ENCODE measurements at places on chromosomes 11 and 22.

DNA sequence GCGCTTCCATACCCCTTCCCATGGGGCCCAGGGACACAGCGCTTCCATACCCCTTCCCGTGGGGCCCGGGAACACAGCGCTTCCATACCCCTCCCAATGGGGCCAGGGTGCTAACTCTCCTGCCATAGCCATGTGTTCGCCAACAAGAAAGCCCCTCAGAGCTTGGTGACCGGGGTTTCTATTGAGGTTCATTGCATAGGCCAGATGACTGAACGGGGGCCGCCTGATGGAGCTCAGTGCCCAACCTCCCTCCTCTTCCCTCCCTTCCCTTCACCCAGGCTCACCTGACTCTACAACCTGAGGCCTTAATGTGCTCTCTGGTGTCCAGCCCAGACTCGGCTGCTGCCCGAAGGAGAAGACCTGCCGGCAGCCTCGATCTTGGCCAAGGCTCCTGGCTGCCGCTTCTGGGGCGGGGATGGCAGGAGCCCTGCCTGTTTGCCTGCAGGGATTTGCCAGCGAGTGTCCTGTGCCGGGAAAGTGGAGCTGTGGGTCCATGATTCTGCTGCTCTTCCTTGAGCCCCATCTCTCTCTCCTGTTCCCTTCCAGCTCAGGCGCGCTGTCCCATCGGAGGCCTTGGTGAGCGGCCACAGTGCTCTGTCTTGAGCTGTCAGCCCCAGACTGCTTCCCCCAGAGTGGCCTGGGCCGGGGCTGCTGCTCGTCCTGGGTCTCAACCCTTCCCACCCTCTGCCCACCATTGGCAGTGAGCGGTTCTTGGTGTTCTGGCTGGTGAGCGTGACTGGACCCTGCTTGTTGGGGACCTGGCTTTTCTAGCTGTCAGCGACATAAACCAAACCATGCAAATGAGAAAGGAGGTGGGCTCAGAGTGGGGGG is 267.0 kb downstream of the TBC1D22A start:
- DNase-seq, result no peak

- DNase-seq, result no peak
Observed at GRCh38 chr11:65218446-65218845, 36.7 kb downstream of the CAPN1 start.

- DNase-seq, result no peak
Observed at GRCh38 chr22:20905415-20906386, 11.5 kb upstream of the CRKL start.

GRCh38 chr11:93288767-93289166 is 41.8 kb upstream of the DEUP1 start:
- DNase-seq, result no peak

- no peak for DNase-seq
Observed at GRCh38 chr11:13236626-13237025, 41.0 kb upstream of the BMAL1 start.

- no peak for DNase-seq
Observed at GRCh38 chr11:132999516-132999915, 532.8 kb downstream of the OPCML start.

DNA sequence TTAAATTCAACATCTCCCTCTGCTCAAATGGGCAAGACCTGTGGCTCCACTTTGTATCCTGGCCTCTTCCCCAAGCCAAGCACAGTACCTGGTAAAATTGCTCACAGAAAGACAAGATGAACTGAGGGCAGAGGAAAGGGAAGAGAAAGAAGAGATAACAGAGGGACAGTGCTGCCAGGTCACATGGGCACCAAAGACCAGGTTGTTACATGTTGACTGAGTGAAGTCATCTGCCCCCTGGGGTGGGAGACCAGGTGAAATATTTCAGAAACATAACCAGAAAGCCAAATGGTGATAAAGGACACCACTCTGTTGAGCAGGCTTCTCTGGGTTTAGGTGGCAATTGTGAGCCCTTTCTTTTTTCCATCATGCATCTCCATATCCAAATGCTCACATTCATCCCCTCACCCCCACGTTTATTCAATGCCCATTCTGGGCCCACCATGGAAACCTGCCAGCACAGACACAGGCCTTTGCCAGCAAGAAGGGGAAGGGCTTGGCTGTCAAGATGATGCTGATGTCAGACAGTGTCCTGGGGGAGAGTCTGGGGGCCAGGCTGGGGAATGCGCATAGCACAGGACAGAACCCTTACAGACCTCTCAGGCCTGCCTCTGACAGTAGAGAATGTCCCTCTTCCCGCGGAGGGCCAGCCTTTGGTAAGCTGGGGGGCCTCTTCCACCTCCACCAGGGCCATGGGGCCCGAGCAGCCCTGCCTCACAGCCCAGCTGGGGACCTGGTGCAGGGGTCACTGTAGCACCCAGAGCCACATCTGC is 51.6 kb downstream of the DGCR2 start:
- DNase-seq, result no peak

GRCh38 chr11:130848361-130849214 is 67.7 kb downstream of the SNX19 start:
- DNase-seq, result no peak

DNA sequence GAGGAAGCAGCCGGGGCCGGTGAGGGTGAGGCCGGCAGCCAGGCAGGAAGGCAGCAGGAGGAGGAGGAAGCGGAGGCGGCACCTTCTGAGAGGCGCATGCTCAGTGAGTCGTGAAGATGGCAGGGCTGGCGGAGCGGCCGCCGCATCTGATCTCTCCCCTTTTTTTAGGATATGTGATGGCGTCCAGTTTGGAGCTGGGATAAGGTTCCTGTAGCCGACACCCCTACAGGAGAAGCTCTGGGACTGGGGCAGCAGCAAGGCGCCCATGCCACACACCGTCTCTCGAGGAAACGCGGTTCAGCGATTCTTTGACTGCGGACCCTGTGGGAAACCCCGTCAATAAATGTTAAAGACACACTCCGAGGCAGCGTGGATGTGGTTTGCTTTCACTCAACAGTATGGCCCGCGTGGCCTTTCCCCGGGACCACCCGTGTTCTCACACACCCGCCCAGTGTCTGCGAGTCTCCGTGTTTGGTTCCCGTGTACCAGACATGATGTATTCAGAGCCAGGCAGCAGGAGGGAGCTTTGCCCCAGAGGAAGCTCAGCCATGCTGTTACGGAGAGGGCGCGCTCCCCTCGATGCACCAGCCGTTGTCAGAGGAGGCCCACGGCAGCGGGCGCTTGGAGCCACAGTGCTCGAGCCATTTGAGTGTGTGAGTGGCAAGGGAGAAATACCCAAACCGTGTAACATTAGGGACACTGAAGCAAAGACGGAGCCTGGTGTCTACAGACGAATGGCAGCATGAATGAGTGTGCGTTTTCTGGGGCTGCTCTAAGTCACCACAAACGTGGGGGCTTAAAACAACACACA is 27.7 kb upstream of the PARVB start:
- DNase-seq, result peak; percentile 62

- DNase-seq, result no peak
Observed at GRCh38 chr11:1218256-1218787, 4.5 kb upstream of the MUC5B start.

DNA sequence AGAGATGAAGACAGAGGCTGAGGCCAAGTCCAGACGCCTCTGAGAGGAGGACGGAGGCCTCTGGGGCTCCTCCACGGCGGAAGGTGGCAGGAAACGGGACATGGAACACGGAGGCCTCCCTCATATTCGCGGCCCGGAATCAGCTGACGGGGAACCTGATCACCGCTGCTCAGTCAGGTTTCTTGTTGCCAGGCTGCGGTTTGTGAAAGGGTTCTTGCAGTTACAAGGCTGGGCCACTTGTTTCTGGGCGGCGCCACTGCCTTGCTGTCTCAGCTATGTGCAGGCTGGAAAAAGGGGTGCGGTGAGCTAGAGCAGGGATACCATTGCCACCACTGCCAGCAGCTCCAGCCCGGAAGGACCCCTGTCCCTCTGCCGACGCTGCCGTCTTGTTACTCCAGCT is 10.0 kb upstream of the MMP1 start:
- DNase-seq, result no peak

DNA sequence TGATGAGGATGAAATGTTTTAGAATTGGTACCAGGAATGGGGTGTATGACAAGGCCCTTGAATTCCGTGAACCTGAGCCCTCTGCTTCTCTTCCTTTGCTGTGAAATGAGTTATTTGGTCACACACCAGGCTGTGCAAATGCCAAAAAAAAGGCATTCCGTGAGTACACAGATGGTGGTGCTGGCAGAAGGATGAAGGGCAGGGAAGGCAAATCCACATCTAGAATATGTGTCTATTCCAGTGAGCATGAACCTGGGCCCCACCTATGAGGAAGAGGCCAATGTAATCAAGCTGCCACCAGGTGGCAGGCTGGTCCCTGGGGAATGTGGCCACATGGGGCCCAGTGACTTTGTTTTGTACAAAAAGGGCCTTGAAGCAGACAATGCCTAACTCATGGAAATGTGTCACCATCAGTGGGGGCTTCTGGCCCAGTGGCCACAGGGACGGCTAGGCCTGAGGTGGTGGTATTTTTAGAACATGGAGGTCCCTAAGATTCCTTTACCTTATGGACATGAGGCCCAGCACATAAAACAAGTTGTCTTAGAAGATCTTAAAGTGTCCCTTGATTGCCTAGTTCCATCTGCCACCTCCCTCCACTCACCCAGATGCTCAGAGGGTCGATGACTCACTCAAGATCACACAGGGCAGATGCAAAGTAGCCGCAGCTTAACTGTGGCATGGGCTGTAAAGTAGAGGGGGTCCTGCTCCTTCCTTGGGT is 3.9 kb upstream of the RNF215 start:
- DNase-seq, result peak; percentile 69

DNA sequence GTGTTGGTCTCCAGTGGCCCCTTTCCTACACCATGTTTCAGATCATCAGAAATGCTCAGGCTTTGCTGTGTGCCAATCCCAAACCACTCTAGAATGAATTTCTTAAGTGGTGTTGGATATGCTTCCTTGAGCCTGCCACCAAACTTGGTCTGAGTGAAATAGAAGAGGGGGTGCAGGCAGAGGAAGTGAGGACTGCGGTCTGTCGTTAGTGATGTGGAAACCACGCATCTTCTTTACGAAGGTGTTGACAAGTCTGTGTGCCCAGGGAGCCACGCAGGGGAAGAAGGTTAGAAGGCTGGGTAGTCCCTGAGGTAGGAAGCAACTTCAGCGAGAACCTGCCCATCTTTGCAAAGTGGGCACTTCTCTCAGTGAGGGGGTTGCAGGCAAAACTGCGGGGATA is 187.4 kb upstream of the NAV2 start:
- DNase-seq, result no peak

GRCh38 chr11:64658265-64658664 is 64.7 kb downstream of the NRXN2 start:
- no peak for DNase-seq

GRCh38 chr11:115739878-115740277 is 235.7 kb upstream of the CADM1 start:
- no peak for DNase-seq

- peak; percentile 40 for DNase-seq
Observed at GRCh38 chr22:17366830-17367229, 2.4 kb upstream of the CECR2 start.

DNA sequence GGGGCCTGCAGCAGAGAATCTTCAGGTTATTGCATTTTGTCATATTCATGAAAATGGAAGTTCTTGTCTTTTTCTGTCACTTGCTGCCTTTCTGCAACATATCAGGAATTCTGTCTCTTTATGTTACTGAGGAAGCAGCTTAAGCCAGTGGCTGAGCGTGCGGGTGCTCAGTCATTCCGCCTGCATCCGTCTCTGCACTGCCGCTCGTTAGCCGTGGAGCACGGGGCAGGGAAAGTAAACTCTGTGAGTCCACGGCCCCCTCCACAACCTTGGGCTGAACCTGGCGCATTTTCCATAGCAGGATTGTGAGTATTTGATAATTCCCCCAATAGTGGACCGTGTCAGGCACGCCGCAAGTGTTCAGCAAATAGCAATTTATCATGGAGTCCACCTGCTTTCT is 1007.7 kb downstream of the BRD1 start:
- DNase-seq, result no peak

DNA sequence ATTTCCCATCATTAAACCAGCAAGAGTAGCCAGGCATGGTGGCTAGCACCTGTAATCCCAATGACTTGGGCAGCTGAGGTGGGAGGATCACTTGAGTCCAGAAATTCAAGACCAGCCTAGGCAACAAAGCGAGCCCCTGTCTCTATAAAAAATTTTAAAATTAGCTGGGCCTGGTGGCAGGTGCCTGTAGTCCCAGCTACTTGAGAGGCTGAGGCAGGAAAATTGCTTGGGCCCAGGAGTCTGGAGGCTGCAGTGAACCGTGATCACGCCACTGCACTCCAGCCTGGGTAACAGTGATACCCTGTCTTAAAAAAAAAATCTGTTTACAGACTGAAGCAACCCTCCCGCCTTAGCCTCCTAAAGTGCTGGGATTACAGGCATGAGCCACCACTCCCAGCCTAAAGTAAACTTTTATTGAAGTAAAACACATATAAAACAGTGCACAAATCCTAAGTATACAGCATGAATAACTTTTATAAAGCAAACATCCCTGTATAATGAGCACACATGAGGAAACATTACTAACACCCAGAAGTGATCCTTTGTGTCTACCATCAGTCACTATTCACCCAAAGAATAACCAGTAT is 12.6 kb downstream of the UCP3 start:
- no peak for DNase-seq

- peak; percentile 67 for DNase-seq
Observed at GRCh38 chr22:22770280-22770871, 117.2 kb upstream of the IGLL5 start.

GRCh38 chr11:58525037-58525614 is 17.2 kb upstream of the OR5B21 start:
- peak; percentile 17 for DNase-seq

DNA sequence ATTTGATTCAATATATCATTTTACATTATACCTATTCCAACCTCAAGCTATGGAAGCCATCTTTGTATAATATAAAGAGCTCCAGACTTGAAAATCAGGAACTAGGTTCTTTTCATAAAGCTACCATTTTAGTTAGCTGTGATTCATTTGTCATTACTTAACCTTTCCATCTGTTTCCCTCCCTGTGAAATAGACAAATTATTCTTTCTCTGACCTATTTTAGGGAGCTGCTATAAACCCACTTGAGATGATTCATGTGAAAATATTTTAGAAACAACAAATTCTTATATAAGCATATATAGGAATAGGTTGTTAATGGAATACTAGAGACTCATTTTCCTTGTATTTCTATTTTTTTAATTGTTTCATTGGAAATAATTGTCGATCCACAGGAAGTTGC is 1012.1 kb downstream of the OPCML start:
- DNase-seq, result no peak

GRCh38 chr11:95505927-95506426 is 275.0 kb upstream of the SESN3 start:
- DNase-seq, result no peak

- DNase-seq, result no peak
Observed at GRCh38 chr11:58914821-58915543, 24.3 kb upstream of the GLYATL1 start.

DNA sequence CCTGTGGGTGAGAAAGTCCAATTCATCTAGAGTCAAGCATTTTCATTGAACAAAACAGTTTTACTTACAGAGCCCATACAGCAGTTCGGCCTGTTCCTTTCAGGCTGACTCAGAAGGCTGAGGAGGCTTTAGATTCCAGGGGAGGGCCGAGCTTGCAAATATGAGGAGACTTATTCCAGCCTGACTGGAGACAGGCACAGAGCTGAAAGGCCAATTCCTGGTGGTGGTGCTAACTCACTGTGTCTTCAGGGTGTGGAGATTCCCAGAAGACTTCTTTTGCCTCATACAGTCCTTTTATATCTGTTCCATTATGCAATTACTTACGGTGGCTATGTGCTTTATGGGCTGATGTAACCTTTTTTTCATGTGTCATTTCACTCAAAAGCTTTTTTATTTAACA is at the start of gene OR51E2:
Gene OR51E2, minus strand, starts transcription at position 269 of the 400 bp plus-strand sequence. CDS start 15,142 bp downstream, outside the sequence.
- no peak for DNase-seq

- DNase-seq, result no peak
Observed at GRCh38 chr22:38455076-38455529, at the start of gene KCNJ4. KCNJ4 (minus strand) TSS chr22:38455199; CDS start chr22:38428132, 27,067 bp downstream.
